ENCODE measurements at places on chromosomes 4 and X.

- no peak for DNase-seq
These were observed 34.3 kb downstream of the IRF2 start for GRCh38 chr4:184439856-184440594.

DNA sequence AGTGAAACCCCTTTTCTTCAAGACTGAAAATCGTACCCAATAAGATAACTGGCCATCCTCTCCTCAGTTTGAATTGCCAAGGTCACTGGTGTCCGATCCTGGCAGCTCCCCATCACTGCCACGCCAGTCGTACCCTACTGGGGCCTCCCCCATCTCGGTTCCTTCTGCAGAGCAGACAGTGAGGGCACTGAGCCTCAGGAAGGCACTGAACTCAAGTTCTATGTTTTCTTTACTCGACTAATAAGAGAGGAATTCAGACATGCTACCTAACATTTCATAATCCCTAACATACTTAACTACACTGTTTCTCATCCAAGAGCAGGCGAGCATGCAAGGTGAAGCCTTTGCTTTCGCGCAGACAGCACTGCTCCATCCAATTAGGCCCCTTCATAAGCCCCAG, 23.4 kb downstream of the ZFYVE28 start:
- DNase-seq: no peak

- DNase-seq: peak; percentile 54
These were observed 5.1 kb upstream of the PLCXD1 start for GRCh38 chrX:275967-276580.

- no peak for DNase-seq
These were observed 60.8 kb downstream of the TBL1X start for GRCh38 chrX:9525511-9526248.

Data from CD14-positive monocyte (primary cell).